ENCODE measurements at places on chromosomes 6 and 20.
A peak's percentile ranks its signal among the peaks of the same experiment; 100 is the strongest.

- no peak for DNase-seq
Observed at GRCh38 chr6:125340991-125341390, 39.2 kb upstream of the HDDC2 start.

GRCh38 chr6:26502626-26503025 is 2.5 kb downstream of the BTN1A1 start:
- DNase-seq = no peak

DNA sequence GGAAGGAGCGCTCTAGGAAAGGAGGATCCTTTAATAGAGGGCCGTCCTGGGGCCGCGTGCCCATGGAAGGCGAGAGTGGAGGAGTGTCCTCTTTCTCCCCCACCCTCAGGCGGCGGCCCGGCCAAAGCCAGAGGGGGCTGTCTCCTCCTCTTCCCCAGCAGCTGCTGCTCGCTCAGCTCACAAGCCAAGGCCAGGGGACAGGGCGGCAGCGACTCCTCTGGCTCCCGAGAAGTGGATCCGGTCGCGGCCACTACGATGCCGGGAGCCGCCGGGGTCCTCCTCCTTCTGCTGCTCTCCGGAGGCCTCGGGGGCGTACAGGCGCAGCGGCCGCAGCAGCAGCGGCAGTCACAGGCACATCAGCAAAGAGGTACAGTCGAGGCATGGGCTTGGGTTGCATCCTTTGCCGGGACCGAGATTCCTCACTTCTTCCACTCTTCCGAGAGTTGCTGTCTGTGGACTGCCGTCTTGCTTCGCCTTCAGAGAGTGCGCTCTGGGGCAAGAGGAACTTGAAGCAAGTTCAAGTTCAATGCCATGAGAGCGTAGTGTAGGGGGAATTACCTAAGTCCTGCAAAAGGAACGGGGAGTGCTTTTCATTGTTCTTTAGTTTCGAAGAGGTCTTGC is at the start of gene LAMA2:
LAMA2 (plus strand) TSS at position 148 of the 621 bp plus-strand sequence; CDS start at position 256, 108 bp downstream.
- no peak for DNase-seq

DNA sequence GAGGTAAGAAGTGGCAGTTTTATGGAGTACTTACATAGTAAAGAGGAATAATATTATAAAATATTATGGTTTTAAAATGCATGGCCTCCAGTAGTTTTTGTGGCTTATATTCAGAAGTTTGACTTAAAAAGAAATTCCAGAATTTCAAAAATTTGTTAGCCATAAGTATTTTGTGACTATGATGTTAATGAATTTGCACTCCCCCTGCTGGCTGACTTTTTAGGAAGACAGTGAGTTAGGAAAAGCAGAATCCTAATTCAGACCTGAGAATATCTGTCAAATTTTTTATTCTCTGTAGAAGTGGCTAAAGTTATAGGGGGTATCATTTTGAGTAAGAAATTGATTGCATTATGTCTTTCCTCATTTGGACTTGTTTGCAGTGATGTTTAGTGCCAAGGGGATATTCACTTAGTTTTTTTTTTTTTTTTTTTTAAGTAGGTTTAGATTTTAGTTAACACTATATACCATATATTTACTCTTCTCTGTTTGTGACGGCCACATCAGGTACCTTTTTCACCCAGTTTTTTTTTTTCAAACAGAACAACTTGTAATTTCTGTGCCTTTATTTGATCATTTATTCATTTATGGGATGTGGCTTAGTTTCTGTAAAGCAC is 40.8 kb downstream of the ZFAND3 start:
- DNase-seq = no peak

GRCh38 chr6:118663993-118664985 is 12.9 kb upstream of the CEP85L start:
- DNase-seq = no peak

DNA sequence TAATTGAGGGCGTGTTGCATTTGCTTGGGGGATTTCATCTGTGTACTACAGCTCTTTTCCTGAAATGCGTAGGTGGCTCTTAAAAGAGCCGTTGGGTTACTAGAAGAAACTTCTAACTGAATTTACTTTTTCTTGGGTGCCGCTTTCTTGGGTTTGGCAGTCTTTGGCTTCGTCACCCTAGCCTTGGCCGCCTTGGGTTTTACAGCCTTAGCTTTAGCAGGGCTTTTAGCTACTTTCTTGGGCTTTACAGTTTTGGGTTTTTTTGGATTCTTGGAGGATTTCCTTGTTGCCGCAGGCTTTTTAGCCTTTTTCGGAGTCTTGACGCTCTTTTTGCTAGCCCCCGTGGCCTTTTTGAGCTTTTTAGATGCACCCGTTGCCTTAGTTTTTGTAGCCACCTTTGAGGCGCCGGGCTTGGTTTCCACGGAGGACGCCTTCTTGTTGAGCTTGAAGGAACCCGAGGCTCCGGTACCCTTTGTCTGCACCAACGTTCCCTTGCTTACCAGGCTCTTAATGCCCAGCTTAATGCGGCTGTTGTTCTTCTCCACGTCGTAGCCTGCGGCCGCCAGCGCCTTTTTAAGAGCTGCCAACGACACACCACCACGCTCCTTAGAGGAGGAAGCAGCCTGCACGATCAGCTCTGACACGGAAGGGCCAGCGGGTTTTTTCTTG is 54.5 kb downstream of the TRIM38 start:
- no peak for DNase-seq

- DNase-seq = no peak
Observed at GRCh38 chr6:148997865-148998264, 251.0 kb downstream of the UST start.

- no peak for DNase-seq
Observed at GRCh38 chr6:38262026-38262425, 377.7 kb downstream of the BTBD9 start.

- no peak for DNase-seq
Observed at GRCh38 chr6:94095961-94096360, 676.6 kb upstream of the EPHA7 start.

DNA sequence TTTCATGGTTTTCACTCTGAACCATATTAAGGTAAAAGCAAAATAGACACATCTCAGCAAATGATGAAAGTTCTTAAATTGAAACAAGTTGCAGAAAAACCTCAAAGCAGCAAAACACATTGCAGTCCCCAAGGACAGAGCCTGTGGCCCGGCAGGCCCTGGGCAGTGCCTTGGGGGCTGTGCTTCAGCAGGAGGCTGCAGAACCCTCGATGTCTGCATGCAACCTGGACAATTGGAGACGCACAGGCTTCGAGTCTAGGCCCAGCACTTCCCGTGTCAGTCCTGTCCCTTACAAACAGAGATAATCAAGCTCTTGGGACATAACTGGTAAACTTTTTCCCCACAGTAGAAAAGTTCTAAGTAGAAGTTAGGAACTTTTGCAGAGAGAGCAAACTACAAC is 9.2 kb downstream of the PYGB start:
- no peak for DNase-seq

- no peak for DNase-seq
Observed at GRCh38 chr6:165186041-165186440, 123.4 kb downstream of the C6orf118 start.

DNA sequence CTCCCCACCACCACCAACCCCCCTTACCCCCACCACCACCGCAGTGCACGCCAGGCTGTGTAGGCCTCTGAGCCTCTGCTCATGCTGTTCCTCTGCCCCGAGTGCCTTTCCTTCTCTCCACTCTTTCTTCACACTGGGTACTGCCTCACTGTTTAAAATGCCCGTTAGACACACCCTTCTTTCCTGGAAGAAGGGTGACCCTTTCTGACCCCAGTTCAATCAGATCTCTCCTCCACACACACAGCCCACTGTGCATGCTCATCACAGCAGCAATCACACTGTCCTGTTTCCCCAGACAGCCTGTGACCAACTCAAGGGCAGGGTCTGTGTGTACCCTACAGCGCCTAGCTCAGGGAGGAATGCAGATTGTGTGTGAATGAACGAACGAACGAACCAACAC is 10.0 kb downstream of the TMEM74B start:
- no peak for DNase-seq

DNA sequence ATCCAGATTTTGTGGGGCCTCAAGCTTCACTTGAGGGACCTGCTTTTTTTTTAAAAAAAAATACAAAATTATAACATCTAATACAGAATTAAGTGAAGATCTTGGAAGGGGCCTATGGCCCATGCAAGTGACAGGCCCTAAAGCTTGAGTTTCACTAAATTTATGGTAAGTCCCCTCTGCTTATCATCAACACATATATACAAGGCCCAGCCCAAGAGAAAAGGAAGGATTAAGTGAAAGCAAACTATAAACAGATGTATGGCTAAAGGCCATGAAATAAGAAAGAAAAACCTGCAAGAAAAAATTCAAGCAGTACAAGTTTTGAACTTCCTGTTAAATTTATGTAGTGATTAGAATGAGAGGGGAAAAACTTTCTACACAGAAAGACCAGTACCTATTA is 86.8 kb downstream of the CDC40 start:
- no peak for DNase-seq

- DNase-seq = no peak
Observed at GRCh38 chr6:119467488-119468081, 118.0 kb upstream of the MAN1A1 start.

- no peak for DNase-seq
Observed at GRCh38 chr6:41976794-41977484, 35.3 kb upstream of the CCND3 start.

DNA sequence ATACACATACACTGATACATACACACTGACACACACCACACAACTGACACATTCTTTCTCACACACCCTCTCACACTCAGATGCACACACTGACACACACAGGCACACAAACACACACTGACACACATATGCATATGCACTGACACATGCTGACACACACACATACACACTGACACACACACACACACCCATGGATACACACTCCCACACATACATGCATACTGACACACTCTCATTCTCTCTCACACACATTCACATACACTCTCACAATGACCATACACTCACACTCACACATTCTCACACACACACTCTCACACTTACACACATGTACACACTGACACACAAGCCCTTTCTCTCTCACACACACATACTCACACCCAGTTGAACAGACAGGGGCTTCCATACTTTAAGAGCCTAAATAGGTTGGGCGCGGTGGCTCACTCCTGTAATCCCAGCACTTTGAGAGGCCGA is 236.4 kb downstream of the LRFN2 start:
- no peak for DNase-seq

GRCh38 chr6:148203970-148204369 is 138.7 kb upstream of the SASH1 start:
- no peak for DNase-seq

- no peak for DNase-seq
Observed at GRCh38 chr6:45881705-45882467, 133.8 kb downstream of the CLIC5 start.

DNA sequence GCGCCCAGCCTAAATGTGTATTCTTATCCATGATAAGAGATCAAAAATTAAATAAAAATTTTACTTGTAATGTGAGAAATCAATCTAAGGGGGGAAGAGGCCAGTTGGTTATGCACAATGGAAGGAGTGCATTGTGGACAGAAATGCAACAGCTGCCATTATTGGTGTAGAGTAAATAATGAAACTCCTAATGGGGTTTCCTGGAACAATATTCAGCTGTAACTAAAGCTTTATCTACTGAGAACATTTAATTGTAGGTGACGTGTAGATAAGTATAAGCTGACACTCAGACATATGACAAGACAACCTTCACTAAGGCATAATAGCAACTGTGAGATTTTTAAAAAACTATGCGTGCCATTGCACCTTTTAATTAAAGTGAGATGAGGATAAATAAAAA is 71.4 kb downstream of the CEP57L1 start:
- DNase-seq = no peak

GRCh38 chr6:108673602-108674001 is 112.9 kb downstream of the FOXO3 start:
- DNase-seq = no peak

- DNase-seq = peak; percentile 23
Observed at GRCh38 chr6:26250698-26251044, 114.3 kb upstream of the BTN3A2 start.

DNA sequence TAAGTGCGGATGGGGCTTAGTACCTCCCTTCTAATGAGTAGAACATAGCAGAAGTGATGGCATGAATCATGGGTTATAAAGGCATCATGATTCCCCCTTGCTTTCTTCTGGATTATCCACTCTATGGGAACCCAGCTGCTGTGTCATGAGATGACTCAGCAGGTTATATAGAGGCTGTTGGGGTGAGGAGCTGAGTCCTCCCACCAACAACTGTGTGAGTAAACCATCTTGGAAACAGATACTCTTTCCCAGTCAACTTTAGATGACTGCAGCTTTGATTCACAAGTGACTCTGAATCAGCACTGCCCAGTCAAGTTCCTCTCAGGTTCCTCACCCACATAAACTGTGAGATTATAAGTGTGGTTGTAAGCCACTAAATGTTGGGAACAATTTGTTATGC is 46.3 kb downstream of the FAM83B start:
- no peak for DNase-seq

- no peak for DNase-seq
Observed at GRCh38 chr20:58851221-58851968, 693 bp upstream of the GNAS-AS1 start.

DNA sequence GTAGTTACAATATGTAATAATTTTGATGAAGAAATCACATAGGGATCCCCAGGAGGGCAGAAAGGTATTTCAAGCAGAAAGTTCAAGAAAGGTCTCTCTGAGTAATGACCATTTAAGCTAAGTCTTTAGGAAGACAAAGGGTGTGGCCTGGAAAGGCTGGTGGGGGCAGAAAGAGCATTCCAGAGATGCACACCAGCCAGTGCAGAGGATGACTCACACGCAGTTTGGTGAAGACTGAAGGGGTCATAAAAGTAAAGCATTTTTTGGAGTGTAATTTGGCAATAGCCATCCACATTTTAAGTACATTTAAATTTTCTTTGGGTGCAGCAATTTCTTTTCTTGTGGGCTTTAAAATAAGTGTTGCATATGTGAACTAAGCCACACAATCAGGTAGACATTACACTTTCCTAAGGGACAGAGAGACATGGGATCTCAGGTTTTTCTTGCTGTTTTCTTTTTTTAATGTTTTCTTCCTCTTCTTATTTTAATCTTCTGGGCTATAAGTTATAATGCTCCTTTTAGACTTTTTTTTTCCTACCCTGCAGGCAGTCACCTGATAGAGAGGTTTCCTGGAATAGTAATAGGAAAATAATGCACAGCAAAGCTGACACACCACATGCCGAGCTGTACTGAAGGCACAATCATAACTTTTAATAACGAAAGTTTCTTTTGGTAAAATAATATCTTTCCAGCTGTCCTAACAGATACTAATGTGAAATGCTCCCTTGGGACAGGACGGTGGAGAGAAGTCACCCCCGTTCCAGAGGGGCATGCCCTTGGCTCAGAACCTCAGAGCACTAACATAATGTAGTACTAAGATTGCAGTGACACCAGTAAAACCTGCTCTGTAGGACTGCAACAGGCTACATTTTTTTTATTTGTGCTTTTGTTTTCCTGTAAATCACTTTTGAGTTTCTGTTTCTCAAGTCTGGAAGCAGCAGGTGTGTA is 49.6 kb upstream of the PTPRK start:
- DNase-seq = peak; percentile 47

DNA sequence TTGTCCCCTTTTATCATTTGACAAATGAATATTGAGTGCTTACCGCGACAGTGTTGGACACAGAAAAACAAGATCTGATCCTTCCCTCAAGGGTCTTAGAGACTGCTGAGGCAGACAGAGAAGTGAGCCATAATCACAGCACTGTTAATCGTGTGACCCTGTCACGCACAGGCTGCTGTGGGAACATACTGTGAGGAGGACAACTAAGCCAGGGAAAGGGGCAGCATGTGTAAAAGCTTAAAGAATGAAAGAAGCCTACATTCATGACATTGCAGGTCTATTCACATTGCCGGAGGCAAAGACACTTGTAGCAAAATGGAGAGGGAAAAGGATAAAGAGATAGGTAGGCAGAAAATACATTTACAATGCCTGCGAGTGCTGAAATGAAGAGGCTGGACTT is 32.7 kb downstream of the TRDN start:
- no peak for DNase-seq
